ENCODE measurements at places on chromosomes 6 and 20.

- no peak for DNase-seq
Observed at GRCh38 chr20:6533351-6533750, 234.1 kb upstream of the BMP2 start.

GRCh38 chr6:19037607-19038006 is 650.5 kb downstream of the RNF144B start:
- no peak for DNase-seq

DNA sequence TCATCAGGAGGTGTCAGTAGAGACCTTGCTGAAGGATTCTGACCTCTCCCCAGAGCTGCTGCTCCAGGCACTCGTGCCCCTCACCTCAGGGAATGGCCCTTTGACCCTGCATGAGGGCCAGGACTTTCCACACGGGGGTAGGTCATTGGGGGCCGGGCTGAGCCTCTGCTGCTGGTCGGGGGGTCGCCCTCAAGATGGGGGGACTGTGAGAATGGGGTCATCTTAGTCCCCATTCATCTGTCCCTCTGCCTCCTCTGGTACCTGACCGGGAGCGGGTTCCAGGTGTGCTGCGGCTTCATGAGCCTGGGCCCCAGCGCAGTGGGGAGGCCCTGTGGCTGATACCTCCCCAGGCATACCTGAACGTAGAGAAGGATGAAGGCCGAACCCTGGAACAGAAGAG is 15.8 kb downstream of the DNPH1 start:
- no peak for DNase-seq

DNA sequence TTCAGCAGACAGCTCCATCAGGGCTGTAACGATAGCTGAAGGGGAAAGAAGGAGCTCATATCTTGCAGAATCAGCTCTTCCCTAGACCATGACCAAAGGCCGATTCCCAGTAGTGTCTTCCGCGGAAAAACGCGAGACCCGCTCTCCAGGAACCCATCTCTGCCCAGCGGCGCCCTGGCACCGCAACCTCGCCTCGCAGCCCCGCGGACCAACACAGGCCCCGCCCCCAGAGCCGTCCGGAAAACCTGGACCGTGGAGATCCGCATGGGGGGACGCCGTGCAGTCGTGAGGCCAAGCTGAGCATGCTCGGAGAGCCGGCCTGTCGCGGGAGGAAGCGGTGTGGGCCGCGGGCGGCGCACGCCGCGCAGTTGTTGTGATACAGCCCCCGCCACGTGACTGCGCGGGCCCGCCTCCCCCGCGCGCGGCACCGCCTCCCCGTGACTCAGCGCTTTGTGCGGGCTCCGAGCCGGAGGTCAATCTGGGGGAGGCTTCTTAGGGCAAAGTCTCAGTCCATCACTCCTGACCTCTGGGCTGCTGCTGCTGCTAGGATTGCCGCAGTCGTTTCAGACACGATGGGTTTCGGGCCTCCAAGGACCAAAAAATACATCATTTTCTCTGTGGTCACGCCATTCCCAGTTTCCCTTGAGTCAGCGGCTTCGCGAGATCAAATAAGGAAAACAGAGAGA is 3.1 kb upstream of the GCLC start:
- peak; percentile 94 for DNase-seq

- no peak for DNase-seq
Observed at GRCh38 chr20:58424218-58424969, 35.4 kb downstream of the VAPB start.

DNA sequence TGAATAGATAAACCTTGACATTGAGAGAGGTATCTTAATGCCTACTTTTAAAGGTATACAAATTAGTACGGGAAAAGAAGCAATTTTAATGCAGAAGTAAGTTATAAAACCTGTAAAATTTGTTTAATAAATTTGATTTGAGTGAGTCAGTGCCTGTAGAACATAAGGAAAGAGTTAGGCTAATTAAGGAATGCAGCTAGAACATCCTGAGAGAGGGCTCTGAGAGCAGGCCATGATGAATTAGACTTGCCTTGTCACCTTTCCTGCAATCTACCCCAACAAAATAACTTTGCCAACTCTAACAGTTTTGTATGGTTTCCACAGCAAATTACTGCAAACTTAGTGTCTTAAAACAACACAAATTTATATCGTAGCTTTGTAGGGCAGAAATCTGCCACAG is 700.8 kb downstream of the RFPL4B start:
- no peak for DNase-seq

- DNase-seq, result no peak
Observed at GRCh38 chr6:64083261-64083660, 447.7 kb downstream of the PHF3 start.

DNA sequence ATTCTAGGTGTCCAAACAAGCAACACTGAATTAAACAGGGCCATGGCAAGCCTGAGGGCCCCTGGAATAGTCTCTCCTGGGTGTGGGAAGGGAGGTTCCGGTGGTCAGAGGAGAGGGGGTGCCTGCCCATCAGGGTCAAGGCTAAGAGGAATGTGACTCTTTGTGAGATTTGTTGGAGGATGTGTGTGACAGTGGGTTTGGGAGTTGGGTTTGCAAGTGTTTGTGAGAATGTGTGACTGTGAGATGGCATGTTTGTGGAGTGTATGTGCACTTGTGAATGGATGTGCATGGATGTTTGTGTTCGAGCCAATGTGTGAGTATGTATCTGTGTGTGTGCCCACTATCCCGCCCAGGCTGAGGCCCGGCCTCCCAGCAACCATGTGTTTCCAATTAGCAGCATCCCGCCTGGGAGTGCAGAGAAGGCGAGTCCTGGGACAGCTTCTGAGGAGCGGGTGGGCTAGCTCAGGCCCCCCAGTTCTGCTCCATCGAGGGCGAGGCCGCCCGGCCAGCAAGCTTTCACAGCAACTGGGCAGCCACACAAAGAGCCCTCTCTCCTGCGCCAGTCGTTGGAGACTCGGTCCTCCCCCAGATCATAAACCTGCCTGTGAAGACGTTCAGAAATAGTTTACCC is 12.6 kb downstream of the FOXC1 start:
- DNase-seq, result peak; percentile 34

DNA sequence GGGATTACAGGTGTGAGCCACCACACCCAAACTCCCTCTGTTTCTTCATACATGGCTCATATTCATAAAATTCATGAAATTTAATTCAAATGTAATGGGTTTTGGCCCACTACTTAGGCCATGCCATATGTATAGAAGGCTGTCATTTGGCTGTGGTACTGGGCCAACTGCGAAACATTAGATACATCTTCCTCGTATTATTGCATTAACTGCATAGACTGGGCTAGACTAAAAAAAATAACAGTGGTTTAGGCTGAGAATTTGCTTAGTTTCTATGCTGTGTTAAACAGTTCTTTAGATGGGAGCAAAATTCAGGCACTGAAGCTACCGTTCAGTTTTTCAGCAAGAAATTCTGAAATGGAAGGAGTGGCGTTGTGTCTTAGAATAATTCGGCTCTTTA is 133.6 kb downstream of the DOK5 start:
- DNase-seq, result no peak
